MM.1S (cell line): ENCODE measurements at places on chromosomes 3 and 15.

GRCh38 chr3:105960381-105960780 lies 91.6 kb upstream of the CBLB start:
- no peak for DNase-seq

DNA sequence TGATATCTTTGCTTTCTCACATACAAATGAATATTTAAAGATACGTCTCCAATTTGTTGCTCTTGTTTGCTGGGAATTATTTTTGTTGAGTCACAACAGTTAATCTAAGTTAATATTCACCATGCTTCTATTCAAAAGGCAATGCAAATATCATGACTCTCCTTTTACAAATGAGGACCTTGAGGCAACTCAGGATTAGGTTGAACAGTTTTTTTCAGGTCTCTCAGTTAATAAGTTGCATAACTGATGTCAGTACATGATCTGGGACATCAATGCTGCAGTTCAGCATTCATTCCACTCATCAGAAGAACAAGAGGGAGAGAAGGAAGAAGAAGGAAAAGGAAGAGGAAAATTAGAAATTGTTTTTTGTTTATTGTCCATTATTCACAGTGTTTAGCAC lies 781 bp upstream of the NAALADL2 start:
- DNase-seq: no peak

DNA sequence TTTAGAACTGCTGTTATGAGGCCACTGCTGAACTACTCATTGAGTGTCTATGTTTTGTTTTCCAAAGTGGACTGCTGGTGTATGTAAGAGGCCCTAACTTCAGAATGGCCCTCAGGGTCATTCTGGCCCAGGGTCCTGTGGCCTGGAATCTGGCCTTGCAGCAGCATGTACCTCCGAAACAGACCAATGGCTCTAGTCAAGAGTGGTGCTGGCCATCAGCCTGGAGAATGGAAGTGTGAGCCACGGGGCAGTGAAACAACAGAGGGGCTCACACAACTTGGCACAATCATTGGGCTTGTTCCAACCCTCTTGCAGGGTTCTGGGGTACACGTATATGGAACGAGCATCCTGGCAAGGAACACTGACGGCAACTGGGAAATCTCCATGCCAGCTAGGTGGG lies 40.5 kb downstream of the SCN5A start:
- DNase-seq: no peak

DNA sequence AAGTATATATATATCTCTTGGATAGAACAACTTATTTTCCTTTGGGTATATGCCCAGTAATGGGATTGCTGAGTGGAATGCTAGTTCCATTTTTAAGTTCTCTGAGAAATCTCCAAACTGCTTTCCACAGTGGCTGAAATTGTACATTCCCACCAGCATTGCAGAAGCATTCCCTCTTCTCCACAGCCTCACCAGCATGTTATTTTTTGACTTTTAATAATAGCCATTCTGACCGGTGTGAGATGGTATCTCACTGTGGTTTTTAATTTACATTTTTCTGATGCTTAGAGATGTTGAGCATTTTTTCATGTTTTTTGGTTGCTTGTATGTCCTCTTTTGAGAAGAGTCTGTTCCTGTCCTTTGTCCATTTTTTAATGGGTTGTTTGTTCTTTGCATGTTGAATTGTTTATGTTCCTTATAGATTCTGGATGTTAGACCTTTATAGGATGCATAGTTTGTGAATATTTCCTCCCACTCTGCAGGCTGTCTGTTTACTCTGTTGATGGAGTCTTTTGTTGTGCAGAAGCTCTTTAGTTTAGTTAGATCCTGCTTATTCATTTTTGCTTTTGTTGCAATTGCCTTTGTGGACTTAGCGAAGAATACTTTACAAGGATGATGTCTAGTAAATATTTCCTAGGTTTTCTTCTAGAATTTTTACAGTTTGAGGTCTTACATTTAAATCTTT lies 82.7 kb upstream of the NR2F2 start:
- no peak for DNase-seq

DNA sequence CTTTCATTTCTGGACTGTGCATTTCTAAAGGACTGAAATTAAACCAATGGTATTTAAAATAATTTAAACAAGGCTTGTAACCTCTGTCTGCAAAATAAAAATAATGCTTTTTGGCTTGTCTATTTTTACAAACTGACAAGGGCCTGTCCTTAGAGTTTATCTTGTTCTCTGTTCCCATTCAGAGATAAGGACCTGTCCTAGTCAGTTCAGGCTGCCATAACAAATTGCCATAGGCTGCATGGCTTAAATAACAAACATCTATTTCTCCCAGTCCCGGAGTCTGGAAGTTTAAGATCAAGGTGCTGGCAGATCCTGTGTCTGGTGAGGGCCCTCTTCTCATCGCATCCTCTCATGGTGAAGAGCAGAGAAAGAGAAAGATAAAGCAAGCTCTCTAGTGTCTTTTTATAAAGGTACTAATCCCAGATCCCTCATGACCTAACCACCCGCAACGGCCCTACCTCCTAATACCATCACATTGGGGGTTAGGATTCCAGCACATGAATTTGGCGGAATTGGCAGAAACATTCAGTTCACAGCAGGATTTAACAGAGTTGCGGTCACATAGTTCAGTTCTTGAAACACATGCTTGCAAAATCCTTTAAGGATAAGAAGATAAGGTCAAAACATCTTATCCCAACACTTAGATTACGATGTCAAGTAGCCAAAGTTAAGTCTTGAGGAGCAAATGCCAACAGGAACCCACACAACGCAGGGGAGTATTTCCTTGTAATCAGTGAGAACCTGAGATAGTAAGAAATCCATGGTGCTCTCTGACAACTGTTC lies 17.8 kb downstream of the KBTBD8 start:
- DNase-seq: no peak

GRCh38 chr15:82536409-82537350 lies 3.6 kb downstream of the RPS17 start:
- no peak for DNase-seq

DNA sequence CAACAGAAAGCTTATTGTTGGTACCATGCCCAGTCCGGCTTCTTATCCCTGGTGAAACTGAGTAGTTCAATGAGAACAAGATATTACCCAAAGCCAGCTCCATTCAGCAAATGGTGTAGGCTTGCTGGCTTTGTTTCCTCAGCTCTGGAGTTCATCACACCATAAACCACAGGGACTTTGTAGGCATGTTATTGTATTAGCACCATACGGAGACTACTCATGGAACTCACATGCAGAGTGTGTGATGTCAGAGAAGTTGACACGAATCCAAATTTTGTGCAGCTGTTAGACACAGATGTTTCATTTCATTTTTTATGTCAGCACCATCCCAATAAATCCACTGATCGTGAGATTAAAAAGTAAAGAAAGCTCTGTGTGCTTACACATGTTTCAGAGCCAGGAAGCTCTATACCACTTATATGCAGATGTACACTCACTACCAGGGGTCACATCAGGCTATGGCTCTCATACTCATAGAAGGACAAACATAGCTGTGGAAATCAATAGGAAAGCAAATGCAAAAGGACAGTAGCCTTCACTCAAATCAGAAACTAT lies 63.4 kb upstream of the LEKR1 start:
- no peak for DNase-seq

GRCh38 chr3:150293401-150294001 lies 114.6 kb upstream of the TSC22D2 start:
- no peak for DNase-seq

GRCh38 chr3:106341586-106342162 lies 472.9 kb upstream of the CBLB start:
- no peak for DNase-seq

DNA sequence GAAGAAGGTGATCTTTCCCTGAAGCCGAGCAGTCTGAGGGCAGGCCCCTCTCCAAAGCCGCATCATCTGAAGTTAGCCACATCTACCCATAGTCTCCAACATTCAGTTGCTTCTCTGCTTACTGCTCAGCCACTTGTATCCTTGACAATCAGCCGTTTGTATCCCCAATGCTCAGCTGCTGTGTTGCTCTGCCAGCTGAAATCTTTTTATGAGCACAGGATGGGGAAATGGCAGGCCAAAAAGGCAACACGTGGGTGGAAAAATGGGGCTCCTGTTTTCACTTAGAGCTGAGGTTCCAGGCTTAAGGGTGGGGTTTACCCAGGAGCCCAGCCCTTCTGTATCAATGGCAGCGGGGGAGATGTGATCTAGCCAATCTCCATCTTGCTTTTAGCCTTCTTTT lies 36.3 kb downstream of the METTL6 start:
- DNase-seq: no peak
